ENCODE measurements at places on chromosomes 5 and 9.

GRCh38 chr9:94824913-94825610, 98.6 kb downstream of the AOPEP start:
- no peak for DNase-seq

DNA sequence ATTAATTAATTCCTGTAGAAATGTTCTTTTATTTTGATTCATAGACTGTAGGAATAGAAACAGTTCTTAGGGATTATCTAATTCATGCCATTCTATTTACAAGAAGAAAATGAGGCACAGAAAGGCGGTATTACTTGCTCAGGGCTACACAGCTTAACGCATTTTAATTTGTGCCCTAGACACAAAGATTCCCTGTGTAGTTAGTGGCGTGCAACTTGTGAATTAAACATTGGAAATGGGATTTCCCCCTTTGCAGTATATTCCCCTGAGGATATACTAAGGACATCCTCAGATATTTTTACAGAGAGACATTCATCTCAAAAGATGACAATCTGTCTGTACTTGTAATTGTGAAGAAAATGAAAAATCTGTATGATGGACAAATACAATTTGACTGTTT, 108.1 kb downstream of the SGCD start:
- no peak for DNase-seq

DNA sequence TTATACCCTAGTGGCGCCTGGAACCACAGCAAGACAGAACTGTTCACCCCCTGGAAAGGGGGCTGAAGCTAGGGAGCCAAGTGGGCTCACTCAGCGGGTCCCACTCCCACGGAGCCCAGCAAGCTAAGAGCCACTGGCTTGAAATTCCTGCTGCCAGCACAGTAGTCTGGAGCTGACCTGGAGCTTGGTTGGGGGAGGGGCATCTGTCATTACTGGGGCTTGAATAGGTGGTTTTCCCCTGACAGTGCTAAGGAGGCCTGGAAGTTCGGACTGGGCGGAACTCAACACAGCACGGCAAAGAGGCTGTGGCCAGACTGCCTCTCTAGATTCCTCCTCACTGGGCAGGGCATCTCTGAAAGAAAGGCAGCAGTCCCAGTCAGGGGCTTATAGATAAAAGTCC, 19.5 kb downstream of the BTNL3 start:
- no peak for DNase-seq

GRCh38 chr5:30930736-30931135, 262.8 kb upstream of the CDH6 start:
- DNase-seq = no peak

DNA sequence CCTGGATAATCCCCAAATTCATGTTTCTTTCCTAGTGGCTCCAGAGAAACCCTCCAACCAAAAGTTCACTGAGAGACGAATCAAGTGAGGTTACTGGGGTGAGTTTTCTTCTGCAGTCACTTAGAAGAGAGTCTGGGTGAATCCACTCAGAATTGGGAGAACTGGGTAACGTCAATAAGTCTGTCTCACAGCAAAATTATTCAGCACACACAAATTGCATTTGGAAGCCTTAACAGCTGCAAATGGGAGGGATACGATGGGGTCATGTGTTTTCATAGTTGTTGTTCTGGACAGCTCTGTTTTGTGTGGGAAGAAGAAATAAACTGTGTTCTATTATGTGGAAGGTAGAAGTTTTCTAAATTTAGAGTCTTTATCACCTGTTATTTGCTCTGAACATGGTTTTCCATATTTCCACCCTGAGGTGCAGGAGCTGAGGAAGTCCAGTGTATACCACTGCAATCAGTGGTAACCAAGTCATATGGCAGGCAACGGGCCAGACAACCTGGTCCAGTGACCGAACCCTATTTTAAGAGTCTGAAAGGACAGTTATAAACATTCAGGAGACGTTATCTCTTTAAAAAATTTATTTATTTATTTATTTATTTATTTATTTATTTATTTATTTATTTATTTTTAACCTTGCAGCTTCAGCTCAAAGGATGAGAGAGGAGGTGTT, 21.9 kb downstream of the MARCHF3 start:
- DNase-seq = no peak

- DNase-seq = no peak
Observed at GRCh38 chr5:141868541-141868940, 9.7 kb downstream of the PCDH1 start.

- DNase-seq = no peak
Observed at GRCh38 chr9:22009506-22009867, 382 bp upstream of the CDKN2B start.

DNA sequence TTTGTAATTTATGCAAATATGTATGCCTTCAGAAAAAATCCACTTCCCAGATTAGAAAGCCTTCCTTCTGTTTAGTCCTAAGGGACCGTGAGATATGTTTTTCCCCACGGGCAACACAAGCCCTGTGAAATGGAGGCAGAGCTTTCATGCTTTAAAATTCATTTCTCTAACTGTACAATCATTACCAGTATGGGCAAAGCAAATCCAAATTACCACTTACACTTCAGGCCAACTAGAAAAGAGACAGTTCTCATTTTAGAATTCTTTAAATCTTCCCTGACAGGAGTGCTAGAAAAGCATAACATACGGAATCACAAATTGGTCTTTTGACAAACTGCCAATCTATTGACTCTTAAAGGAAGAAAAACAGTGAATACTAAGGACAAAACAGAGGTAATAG, 20.5 kb upstream of the TNPO1 start:
- no peak for DNase-seq

GRCh38 chr9:38435521-38435920, 11.3 kb upstream of the IGFBPL1 start:
- no peak for DNase-seq

- no peak for DNase-seq
Observed at GRCh38 chr5:158822099-158822498, 277.6 kb downstream of the EBF1 start.

DNA sequence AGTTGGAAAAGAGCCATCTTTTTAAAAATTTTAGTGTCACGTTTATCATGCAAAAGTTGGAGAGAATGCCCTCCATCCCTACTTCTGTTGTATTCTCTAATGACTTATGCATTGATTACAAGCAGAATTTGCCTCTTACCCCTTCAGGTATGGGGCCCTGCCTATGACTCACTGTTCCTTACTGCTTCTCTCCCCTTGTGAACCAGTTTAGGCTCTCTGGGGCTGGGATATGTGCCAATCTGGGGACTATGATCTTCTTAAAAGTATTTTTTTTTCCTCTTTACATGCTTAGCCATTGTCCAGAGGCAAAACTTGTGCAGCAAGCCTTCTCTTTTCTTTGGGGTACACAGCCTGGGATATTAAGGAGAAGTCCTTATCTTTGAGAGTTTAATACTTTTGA, 37.4 kb downstream of the CAMK4 start:
- peak; percentile 31 for DNase-seq

GRCh38 chr5:569358-569867, 42.7 kb upstream of the CEP72 start:
- no peak for DNase-seq

DNA sequence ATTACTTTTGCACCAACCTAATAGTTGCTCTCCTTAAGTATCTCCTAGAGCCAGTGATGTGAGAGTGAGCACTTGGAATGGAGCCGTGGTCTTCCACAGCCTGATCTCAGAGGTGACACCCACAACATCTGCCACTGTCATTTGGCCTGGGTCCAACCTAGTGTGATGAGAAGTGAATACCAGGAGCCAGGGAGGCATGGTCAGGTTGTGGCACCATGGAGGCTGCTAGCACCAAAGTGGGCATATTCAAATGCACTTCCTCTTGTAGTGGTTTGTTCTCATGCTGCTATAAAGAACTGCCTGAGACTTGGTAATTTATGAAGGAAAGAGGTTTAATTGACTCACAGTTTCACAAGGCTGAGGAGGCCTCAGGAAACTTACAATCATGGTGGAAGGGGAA, 22.6 kb upstream of the CEP72 start:
- DNase-seq = no peak

DNA sequence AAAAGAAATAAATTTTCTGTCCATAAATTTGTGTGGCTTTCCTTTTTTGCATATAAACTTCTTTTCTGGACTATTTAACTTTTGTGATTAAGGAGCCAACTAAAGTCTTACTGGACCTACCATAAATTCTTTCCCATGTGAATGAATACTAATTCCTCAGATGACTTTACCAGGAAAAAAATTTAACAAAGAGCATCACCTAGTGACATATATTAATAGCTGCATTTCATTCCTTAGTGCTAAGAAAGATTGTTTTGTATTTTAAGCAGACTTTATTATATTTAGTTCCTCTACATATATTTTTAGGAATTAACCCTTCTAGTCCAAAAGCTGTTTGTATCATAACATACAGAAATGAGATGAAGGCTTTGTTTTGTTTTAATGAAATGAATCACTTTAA, 64.4 kb downstream of the C9orf85 start:
- DNase-seq = no peak

DNA sequence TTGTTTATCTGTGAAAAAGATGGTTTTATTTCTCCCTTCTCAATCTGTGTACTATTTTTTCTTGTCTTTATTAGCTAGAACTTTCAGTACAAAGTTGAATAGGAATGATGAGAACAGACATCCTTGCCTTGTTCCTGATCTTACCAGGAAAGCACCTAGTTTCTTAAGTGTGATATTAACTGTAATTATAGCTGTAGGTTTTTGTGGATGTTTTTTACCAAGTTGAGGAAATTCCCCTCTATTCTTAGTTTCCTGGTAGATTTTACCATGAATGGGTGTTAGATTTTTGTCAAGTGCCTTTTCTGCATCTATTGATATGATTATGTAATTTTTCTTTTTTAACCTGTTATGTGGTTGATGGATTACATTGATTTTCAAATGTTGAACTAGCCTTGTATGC, 68.7 kb downstream of the KCNN2 start:
- DNase-seq = no peak

DNA sequence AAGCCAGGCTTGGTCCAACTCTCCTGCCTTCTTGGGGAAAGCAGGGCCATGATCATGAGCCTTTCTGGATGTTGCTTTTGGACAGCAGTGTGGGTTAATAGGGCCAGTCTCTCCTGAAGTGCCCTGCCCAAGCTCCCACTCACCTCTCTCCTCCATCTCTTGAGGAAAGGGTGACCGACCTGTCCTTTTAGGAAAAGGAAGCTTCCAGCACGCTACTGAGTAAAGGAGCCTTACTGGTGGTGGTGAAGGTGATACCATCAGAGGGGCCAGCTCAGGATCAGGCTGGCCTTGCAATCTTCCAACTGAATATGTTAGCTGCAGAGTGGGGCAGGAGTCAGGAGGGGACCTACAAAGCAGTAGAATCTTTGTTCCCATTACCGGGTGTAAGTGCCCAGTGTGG, 2.2 kb upstream of the RGS3 start:
- DNase-seq = no peak

- peak; percentile 41 for DNase-seq
Observed at GRCh38 chr9:4640027-4640426, 22.1 kb upstream of the PLPP6 start.

- DNase-seq = no peak
Observed at GRCh38 chr9:132647806-132648205, 22.0 kb downstream of the DDX31 start.

GRCh38 chr5:122985954-122986721, 50.4 kb downstream of the PPIC start:
- DNase-seq = no peak

- DNase-seq = no peak
Observed at GRCh38 chr5:110401881-110402280, 324.6 kb downstream of the TMEM232 start.

GRCh38 chr9:89418882-89419640, 78.9 kb downstream of the SEMA4D start:
- DNase-seq = peak; percentile 58

DNA sequence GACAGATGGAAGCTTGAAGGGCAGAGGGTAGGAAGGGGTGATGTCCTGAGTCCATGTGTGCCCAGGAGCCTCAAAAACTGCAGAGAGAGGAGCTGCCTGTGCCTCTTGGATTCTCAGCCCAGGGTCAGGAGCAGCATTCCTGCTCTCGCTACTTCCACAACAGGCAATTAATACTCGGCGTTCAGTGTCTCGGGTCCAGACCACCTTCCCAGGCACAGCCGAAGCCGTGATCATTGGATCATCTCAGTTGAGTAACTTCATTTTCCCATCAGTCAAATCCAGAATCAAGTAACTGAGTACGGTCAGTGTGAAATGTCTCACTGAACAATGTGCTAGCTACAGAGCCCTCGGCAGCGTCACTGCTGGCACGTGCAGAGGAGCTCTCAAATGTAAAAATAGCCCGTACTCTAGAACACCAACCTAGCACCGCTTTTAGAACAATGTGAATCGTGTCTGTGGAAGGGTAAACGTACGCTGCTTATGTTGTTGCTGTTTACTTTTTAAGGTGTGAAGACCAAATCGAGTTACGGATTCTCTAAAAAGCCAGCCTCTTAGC, 63.5 kb upstream of the IRX4 start:
- no peak for DNase-seq

DNA sequence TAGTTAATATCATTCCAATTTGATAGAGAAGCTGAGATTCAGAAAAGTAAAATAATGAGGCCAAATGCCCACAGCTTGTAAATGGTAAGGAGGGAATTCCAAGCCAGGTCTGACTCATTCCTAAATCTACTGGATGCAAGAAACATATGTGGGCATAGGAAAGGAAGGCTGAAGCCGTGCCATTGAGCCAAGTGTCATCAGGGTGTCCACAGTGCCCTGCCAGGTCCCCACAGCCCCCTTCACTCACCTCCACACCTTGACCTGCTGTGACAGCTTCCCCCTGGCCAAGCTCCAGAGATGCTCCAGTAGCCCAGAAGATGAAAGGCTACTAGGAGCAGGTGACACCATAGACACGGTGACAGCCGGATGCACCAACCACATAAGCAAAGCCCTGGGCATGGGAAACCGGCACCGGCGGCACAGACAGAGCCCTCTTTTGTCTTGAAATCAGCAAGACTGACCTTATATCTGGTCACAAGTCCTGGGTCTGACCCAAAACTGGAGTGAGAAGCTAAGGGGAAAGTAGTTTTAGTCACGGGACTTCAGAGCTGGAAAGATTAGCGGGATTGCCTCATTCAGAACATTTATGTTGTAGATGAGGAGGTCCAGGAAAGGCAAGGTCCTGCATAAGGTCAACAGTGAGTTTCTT, 20.1 kb upstream of the FAT2 start:
- no peak for DNase-seq

- DNase-seq = no peak
Observed at GRCh38 chr9:98432960-98433359, 177.5 kb upstream of the TBC1D2 start.

DNA sequence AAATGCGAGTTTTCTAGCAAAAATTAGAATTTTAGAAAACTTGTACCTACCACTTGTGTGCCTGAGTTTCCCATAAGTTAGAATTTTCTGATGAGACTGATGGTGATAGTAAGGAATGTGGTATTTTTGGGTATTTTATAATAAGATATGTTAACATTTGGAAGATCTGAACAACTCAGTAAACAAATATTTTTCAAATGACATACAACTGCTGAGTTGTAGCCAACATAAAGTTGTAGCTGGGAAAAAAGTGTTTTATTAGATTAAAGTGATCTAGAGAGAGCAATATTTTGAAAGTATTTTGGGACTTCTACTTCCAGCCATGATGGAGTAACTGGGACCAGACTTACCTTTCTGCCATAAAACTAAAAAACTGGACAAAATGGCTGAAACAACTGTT, 37.9 kb downstream of the GEMIN5 start:
- no peak for DNase-seq

Measured in activated naive CD4-positive, alpha-beta T cell treated with anti-CD3 and anti-CD28 coated beads, Interleukin-2, amount 50 U/mL, for 16 hours (primary cell).